ENCODE measurements at places on chromosomes 7 and 10.

DNA sequence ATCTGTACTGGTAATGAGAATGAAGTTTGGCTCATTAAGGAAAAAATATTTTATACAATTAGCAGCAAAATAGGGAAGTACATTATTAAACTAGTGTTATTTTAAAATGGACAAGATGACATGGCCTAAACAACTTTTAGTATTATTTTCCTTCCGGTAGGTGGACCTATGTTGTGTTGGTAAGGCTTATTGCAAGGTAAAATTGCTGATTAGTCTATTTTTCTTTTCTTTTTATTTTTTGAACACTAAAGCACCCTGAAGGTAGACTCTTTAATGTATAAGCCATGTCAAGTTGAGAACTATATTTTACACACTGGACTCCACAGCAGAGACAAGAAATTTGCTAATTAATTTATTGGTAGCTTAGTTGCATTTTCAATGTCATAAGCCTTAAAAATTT is 239.5 kb upstream of the POT1 start:
- no peak for DNase-seq

DNA sequence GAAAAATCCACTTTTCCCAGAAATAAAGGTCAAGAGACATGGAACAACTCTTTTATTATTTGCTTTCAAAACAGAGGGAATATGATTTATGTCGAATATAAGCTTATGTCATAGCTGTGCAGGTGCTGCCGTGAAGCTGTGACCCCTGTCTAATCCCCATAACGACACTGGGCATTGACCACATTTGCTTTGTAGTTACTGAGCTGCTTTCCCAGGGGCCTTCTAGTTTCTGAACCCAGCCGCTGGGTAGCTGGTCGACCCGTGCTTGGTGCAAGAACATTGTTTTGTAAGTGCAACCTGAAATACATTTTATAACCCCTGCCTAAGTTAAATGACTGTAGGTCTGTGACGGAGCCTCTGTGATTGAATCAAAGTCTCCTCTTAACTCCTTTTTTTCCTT is 144.9 kb upstream of the HDAC9 start:
- no peak for DNase-seq

GRCh38 chr10:69096045-69096444 is 8.1 kb downstream of the SRGN start:
- peak; percentile 65 for DNase-seq

DNA sequence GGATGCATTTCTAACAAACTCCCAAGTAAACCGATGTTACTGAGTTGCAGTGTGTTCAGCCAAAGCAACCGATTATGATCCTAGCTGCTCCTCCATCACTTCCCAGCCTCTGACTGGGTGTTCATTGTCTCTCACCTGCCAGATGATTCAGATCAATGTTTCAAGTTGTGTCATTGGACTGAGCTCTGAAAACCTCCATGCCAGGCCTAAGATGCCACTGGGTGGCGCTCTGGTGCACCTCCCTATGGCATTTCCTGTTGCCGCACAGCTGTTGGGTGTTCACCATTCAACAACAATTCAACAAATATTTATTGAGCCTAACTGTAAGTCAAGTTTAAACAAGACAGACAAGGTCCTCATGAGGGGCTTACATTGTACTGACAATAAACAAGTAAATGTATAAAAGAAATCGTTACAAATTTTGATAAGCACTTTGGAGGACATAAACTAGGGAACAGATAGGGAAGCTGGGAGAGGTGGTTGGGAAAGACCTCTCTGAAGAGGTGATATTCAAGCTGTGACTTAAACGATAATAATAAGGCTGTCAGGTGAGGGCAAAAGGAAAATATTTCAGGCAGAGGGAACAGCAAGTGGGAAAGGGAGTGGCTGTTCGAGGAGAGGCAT is 22.8 kb downstream of the RGR start:
- peak; percentile 54 for DNase-seq

DNA sequence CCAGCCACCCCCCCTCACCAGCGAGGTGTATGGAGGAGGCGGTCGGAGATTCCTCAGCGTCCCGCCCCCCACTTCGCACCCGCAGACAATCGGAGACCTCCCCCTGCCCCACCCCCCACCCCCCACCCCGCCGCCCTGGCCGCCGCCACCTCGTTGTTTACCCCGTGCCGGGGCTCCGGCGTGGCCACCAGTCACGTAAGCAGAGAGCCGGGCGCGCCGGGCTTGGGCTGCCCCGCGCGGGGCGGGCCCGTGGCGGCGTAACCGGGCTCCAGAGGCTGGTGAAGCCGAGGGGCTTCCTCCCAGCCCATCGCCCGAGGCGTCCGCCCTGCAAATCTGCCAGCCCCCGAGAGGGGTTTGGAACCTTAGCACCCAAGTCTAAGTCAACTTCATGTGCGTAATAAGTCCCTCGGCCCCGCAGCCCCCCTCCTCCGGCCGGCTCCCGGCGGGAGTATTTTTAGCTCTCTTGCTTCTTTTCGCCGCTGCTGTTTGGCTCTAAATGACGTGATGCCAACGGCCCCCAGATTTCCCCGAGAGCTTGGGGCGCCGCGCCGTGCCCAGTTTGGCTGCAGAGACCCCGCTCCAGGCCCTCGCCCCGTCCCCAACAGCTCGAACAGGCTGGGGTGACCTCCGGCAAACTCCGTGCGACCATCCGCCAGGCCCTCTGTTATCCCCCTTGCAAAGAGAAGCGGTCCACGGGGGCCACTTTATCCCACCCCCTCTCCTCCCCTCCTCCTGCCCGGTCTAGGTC is 2.7 kb downstream of the MXI1 start:
- peak; percentile 71 for DNase-seq

- DNase-seq = no peak
These were observed 2.8 kb upstream of the ARMC3 start for GRCh38 chr10:22925088-22925487.

DNA sequence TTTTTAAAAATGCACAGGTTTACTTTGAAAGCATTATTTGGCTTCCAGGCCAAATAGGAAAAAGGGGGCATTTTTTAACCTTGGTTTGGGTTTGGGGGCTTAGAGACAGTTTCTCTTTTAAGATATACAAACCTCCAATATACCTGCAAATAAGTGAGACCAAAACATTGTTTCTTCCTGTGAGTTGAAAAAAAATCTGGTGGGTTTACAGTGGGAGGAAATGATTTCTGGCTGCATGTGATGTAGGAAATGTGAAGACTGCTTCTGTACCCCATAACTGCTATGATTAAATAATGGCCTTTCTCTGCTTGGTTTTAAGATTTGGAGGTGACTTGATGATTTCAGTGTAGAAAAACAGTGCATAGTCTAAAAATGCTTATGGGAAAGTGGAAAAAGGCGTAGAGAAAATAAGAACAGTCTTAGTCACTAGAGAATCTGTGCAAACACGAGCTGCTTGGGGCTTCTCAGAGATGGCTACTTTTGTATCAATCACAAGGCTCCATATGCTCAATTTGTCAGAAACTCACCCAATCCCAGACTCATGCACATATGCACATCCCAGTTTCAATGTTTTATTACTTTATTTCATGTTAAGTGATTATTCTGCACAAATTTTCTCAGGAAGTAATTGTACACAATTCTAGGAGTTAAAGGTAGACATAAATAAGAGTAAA is 22.1 kb upstream of the PRKCQ start:
- no peak for DNase-seq

DNA sequence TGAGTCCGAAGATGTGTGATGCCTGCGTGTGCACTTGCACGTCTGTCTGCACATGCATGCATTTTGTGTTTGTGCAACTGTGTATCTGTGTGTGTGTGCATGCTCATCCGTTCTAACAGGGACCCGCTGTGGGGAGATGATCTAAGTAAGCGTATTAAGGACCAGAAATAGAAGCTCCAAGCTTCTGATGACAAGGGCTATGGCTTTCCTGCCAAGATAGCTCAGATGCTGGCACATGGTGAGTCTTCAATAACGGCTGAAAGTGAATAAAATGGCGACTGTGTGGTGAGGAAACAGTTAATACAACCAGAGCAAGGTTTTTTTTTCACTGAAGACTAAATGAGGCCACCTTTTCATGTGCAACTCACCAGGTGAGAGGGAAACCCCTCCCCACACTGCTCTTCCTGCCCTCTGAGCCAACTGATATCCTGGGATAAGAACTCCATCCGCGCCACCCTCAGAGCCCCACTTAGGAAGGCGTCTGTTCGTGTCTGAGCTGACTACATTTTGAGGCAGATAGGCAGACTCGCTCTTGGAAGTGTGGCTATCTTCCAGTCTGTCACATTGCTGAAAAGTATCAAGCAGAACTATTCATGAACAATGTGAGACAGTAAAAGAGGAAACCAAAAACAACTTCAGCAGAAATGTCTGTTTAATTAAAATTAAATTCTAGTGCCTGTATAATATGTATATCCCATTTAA is 47.4 kb upstream of the TCERG1L start:
- DNase-seq = no peak

DNA sequence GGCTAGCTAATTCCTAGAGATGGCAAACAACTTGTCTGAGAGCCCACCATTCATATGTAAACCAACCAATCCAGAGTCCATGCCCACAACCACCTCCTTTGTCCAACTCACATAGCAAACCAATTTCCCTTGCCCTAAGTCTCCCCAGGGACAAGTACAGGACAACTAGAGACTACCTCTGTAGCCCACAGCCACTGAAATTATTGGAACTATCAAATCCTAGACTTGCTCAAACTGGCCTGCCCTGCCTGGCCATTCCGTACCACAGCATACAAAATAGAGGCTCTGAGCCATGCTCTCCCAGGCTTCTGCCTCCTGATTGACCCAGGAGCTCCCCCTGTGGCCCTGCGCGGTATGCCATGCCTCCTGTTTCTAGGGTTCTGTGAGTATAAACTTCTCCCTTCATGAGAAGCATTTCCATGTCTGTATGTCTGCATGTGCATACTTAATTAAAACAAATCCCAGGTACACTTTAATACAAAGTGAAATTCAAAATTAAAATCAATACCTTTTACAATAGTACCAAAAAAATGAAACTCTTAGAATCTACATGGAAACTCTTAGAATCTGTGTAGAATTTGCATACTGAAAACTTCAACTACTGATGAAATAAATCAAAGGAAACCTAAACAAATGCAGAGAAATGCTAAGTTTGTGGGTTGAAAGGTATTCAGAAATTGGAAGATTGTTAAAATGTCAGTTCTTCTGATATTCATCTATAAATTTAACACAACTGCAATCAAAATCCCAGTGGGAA is 4.0 kb upstream of the HECW1 start:
- peak; percentile 82 for DNase-seq

GRCh38 chr10:79378383-79378646 is 31.0 kb downstream of the PPIF start:
- DNase-seq = no peak

DNA sequence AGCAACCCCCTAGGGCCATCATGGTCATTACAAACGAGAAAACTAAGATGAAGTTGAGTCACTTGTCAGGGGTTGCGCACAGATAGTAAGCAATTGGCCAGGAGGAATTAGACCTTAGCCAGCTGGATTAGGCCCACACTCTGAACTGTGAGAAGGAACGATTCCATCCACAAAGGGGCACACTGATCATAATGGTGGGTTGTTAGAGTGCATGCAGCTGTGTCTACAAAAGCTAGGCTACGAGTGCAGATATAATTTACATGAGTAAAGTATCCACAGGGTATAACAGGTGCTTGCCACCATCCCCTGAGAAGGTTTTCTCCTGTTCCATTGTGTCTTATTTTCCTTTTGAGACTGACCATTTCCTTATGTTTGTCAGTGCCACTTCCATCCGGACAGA is 16.6 kb upstream of the FAM170B start:
- no peak for DNase-seq

DNA sequence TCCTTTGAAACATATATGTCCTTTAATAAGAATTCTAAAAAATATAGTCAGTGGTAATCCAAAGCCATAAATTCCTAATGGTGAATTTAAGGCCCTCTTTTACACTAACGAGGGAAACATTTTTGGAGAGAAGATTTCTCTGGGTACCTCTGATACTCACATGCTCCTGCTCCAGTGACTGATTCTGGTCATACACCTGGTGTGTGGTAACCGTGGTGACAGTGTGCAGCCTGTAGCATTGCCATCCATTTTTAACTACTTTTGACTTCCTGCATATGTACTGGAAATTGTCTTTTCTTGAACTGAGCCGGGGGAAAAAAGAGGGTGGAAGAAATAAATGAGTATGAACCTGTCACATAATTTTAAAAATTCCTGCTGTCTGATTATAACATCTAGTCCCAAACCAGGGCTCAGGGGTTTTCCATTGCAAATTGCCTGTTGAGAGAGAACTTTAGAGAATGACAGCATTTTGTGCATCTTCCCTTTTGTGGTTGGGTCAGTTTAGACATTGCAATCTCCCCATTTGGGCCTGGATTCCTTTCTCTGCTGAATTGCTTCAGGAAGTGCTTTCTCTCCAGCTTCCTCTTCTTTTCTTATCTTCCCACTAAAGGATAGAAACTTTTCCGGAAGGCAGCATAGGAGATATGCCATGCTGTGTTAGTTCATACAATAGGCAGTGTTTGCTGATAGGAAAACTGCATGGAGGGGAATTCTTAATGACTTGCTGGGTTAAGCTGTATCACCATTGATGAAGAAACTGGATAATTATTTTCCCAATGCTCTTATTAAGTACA is 125.5 kb downstream of the GRM3 start:
- peak; percentile 29 for DNase-seq

GRCh38 chr7:36870625-36871354 is 146.5 kb upstream of the AOAH start:
- no peak for DNase-seq

DNA sequence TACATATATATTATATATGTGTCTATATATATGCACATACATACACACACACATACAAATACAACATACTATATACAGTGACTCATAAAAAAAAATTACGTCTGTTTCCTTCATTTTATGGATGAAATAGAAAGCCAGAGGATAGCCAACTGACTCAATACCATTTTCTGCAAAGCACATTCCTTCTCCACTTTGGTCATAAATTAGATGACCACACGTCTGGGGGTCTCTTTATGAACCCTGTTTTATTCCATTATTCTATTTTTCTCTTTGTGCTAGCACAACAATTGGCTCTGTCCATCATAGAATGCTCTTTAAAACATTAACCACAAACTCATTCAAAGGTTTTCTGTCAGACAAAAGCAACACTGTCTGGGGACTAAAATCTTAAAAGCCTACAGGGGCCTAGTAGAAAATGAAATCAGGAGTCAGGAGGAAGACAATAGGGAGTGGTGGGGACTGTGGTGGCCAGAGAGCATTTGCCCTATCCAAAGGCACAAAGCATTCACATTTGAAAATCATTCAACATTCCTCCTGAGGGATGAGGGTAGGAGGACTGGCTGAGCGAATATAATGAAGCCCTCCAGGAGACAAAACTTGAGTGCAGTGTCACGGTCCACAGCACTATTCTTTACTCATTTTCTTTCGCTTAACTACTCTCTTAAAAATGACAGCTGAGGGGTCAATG is 4.3 kb downstream of the CUBN start:
- DNase-seq = no peak

- DNase-seq = no peak
These were observed 52.6 kb upstream of the CYP2C8 start for GRCh38 chr10:95121904-95122303.

All from suppressor macrophage treated with lipopolysaccharide for 1 hour (primary cell).